ENCODE measurements at places on chromosomes 5 and 9.

DNA sequence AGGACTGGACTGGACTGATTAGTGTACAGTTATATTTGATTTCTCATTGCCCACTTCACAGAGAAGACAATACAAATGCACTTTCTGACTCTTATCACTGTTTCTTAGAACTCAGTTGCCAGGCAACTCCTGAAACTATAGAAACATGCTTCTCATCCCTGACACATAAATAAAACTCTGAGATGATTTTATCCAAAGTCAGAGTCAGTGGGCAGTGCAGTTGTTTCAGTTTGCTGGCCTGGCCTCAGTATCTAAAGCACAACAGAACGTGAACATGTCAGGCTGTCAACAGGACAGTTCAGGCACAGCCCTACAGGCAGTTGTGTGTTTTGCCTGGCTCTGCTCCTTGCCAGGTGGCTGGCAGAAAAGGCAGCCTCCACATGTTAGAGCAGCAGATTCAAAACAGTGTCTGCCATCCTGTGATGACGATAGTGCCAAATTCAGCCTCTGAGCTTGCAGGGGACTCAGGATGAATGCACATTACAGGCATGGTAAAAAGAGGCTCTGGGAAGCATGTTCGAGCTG is 65.1 kb upstream of the CCDC152 start:
- DNase-seq = no peak

GRCh38 chr5:33441241-33442177 is 744 bp downstream of the TARS1 start:
- no peak for DNase-seq

- DNase-seq = peak; percentile 14
Observed at GRCh38 chr5:133848341-133848811, 120.0 kb downstream of the C5orf15 start.

- DNase-seq = no peak
Observed at GRCh38 chr9:22413884-22414283, 32.7 kb upstream of the DMRTA1 start.

DNA sequence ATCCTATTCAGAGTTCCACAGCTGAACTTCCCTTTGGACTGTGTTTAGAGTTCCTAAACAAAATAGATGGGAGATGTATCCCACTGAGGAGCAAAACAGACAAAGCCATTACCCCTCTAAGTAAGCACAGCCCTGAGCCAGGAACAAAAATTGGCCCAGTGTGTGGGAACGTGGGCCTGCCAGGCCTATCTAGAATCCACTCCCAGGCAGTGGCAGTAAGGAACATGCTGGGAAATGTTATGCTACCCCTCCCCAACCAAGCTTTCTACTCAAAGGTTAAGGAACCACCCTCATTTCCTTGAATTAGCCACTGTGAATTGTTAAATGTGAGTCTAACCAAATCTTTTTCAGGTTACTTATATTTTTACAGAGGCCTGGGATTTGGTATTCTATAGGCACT is 405.1 kb upstream of the PTGER4 start:
- DNase-seq = no peak

Measured in DMS79 (cell line).